Activated T-helper 9 cell treated with anti-CD3 and anti-CD28 coated beads, Interleukin-2, amount 50 U/mL, for 16 hours (primary cell): ENCODE measurements at places on chromosomes 1 and 21.

GRCh38 chr1:243946946-243947345 is 96.9 kb upstream of the AKT3 start:
- DNase-seq, result peak; percentile 4

DNA sequence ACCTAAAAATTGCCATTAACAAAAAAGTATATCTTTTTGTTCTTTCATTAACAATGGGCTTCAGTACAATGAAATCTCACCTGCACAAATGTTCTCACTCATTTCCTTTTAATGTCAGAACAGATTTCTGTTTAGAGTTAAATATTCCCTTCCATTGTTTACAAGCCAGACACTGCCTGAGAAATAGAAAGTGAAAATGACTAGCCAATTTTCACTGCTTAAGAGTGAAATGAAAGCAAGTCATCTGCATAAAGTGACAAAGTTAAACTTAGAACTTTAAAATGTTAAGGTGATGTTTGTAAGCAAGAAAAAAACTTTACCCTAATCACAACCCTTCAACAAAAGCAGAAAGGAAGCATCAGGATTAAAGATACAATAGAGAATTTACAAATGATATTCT is 27.5 kb downstream of the COA6 start:
- DNase-seq, result no peak

DNA sequence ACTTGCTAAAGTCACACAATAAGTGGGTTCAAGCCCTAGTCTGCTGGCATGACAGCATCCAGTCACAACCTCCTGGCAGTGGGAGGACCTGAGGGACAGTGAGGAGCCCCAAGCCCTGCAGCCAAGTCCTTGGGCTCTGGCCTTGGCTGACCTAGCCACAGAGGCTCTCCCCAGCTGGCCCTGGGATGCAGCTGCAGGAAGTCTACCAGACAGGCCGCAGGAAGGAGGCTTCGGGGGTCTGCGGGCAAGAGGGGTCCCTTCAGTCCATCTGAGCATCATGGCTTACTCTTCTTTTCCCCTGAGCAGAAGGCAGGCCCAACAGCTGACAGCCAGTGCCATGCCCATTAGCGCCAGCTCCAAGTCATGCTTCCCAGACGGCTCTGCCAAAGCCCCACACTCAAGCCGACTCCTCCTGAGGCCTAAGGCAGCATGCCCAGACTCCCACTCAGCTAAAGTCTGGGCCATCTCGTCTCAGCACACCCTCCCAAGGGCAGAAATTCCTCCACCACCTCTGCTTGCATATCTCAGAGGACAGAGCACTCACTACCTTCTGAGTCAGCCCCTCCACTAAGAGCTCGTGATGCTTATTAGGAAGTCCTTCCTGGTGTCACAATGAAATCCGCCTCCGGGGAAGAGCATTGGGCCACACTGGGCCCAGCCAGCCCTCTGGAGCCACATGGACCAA is 20.1 kb downstream of the SLC1A7 start:
- no peak for DNase-seq

DNA sequence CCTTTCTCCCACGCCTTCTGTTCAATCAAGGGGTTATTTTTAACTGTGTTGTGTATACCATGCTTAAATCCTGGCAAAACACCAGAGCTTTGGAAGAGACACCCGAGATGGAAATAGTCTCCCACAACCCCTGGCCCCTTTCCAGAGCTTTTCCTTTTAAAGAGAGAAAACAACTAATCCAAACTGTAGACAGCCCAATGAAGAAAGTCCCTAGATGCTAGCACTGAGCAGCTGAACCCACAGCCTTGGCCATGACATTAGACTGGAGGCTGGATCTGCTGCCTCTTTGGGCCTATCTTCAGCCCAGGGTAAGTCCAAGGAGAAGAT is 64.9 kb upstream of the ARTN start:
- DNase-seq, result no peak

- DNase-seq, result no peak
Observed at GRCh38 chr1:236161230-236161629, 18.9 kb downstream of the GPR137B start.
